Stimulated activated CD4-positive, alpha-beta T cell treated with anti-CD3 and anti-CD28 coated beads, Interleukin-15, amount 100 ng/mL, for 1 hour (primary cell): ENCODE measurements at places on chromosomes 2 and 18.
A peak's percentile ranks its signal among the peaks of the same experiment; 100 is the strongest.

- no peak for DNase-seq
Measured at GRCh38 chr2:239300871-239301735, 99.7 kb downstream of the HDAC4 start.

GRCh38 chr2:203713381-203713780, 6.9 kb downstream of the CD28 start:
- no peak for DNase-seq

DNA sequence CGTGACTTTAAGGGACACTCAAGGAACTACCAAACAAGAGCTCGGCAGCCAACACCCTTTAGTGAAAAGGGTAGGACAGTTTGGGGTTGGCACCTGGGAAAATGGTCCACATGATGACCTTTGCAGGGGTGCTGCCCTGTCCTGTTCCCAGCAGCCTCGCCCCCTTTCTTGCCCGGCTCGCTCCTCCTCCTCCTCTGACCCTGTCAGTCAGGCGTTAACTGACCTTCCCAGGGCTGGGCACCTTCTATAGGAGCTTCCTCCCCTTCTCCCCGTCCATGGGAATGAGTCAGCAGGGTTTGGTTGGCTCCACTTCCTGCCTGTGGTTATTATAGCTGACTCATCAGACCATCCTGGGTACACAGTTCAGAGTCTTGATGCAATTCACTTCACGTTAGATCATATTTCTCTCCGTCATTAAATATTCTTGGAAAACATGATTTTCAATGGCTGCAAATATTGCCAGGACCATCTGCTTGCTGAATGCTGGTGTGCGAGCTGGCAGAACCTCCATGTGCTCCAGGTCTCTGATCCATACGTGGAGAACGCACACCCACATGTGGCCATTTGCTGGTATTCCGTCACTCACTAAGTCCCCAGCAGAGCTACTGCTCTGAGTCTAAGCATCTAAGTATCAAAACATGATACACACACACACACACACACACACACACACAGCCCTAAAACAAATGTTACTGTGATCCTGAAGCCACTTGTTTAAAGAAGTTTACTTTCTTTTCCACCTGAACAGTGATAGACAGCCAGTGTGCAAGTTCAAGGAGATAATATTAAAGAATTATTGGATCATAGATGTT, 185.0 kb downstream of the ANAPC1 start:
- DNase-seq, result peak; percentile 20

GRCh38 chr2:141015341-141016047, 1115.3 kb downstream of the LRP1B start:
- no peak for DNase-seq
